ENCODE measurements at places on chromosomes 7 and 10.

DNA sequence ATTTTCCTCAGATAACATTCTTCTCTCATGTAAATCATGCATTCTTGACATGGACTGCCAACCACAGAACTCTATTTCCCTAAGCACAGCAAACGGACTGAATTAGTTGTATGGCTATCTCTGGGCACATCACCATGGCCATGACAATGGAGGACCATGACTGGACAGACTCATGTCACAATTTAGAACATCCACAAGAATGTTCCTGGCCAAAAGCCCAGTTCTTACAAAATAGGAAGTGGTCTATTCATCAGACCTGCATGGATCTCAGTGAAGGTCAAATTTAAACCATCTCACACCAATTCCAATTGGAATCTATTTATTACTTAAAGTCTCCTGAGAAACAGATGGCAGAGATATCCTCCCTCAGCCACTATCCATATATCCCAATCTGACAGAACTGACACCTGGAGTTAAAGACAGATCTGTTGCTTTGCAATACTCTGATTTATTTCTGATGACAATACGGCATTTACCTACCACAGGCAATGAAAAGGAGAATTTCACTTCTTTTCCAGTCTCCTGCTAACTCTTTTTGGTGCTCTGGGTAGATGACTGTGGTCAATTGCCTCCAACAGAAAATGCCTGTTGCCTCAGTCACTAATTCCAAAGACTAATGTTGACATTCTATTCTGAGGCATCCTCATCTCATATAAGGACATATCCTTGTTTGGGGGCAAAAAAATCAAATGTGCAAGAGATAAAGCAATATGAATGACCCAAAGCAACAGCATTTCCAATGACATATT is 254.8 kb downstream of the HTR7 start:
- no peak for DNase-seq

DNA sequence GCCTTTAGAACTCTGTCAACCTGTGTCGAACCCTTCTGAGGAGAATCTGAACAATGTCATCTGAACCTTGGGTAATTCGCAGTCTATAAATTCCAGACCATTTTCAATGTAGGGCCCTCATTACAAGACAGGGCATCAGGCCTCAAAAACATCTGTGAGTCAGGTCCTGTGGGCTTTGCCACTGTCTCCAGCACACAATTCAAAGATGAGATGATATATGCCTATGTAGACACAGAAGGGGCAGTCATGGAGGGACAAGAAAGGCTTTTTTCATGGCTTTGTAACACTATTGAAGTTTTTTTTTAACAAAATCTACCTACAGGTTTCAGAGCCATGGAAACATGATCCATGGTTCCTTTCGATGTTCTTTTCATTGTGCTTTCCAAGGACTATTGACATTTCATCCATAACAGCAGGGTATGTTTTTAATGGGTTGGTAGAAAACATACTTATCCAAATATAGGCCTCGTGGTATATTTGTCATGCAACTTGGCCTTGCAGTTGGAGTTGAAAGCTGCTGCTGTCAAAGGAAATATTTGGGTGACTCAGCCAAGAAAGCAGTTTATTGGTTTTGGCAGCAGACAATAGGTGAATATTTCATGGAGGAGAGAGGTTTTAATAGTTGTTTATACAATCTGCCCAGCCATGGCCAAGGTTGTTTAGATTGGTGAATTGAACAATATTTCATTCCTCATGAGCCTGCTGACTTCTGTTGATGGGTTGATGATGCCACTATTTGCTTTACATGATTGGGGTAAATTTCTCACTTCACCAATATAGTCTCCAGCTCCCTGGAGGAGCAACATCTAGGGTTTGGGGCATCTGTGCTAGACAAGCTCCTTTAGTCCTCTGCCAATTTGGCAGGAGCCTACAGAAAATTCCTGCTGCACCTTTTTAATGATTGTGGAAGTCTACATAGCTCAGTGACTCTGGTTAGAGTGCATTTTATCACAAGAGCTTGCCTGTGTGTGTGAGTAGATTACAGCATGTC is 158.4 kb upstream of the TMEM72 start:
- DNase-seq: no peak

DNA sequence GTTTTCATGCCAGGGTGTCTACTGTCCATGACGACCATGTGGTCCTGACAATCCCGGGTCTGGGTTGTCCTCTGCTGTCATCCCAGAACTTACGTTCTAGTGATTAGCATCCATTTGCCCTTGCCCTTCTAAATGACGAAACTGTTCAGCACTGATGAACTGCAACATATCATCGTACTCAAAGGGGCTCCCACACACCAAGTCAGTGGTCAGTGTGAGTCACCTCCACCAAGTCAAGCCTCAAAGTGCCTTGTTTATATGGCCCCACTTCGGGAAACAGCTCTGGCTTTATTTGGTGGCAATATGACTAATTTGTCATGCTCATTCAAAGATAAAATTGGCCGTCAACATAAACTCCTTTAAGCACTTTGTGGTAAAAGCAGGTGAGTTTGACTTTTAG is 110.7 kb downstream of the FRMD4A start:
- no peak for DNase-seq

GRCh38 chr10:73894245-73894971 is 16.5 kb upstream of the PLAU start:
- no peak for DNase-seq

DNA sequence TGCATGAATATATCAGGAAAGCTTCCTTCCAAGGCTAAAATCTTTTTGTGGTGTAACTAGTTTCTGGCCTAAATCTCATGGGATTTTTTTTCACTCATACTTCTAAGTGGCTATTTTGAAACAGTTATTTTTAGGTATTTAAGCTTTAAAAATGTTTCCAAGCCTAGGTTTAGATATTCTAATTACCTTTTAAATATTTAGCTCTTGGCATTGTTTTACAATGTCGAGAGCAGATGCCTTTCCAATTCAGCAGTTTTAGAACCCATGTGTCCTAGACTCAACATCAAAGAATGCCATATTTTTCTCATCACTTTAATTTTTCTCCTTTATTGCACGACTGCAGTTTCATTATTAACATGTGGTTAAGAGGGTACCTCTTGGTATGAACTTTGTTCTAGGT is 27.1 kb upstream of the STOX1 start:
- no peak for DNase-seq
